ENCODE measurements at places on chromosomes 4 and X. TPM values are rescaled to one million over a fixed set of nuclear protein-coding genes. Genes with fewer than 3 reads are reported as not detected.

Gene XK
- 0.26 TPM for total RNA-seq

Gene EREG
- 30.7 TPM for total RNA-seq

Gene LYAR
- total RNA-seq, result 25.3 TPM

Gene GC
- not detected for total RNA-seq

Gene ETDA
- not detected for total RNA-seq

Gene PRKG2
- 7.0 TPM for total RNA-seq

Gene PDCL2
- total RNA-seq, result not detected

Gene CYLC1
- total RNA-seq, result not detected

Gene RBMXL3
- total RNA-seq, result not detected
